ENCODE measurements at places on chromosomes 13 and 19.

DNA sequence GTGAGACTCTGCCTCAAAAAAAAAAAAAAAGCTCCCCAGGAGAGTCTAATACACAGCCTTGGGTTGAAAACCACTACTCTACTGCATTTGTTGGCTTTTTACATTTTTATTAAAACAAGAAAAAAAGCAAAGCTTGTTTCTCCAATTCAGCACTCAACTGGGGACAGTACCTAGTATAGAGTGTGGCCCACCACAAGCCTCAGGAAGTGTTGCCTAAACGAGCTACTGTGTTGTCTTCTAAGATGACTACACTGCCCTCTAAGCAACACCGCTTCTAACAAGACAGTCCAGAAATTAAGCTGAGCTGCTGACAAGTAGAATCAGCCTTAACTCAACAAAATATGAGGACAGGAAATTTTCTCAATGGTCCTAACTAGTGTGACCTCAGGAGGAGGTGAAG lies 522.2 kb downstream of the FGF9 start:
- no peak for DNase-seq

DNA sequence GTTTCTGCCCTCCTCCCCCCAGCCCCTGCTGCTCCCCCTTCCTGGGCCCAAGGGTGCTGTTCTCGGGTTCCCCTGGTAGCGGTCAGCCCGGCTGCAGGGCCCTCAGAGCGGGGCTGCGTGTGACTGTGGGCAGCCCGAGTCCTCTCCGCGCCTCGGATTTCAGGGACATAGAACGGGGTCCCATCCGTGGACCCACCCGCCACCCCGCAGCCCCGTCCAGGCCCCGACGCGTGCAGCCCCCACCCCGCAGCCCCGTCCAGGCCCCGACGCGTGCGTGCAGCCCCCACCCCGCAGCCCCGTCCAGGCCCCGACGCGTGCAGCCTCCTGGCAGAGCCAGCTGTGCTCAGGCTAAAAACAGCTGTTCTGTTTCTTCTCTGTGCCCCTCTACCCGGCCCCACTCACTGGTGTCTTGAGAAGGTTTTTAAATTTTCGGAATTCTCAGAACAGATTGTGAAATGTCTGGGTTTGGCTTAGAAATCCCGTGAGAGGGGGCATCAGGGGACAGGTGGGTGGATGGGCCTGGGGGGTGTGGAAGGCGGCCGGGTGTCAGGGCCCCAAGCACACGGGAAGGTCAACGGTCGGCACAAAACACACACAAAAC lies 5.5 kb upstream of the PRTN3 start:
- DNase-seq = no peak

GRCh38 chr19:55241143-55241934 lies 12.8 kb upstream of the TMEM86B start:
- DNase-seq = no peak

DNA sequence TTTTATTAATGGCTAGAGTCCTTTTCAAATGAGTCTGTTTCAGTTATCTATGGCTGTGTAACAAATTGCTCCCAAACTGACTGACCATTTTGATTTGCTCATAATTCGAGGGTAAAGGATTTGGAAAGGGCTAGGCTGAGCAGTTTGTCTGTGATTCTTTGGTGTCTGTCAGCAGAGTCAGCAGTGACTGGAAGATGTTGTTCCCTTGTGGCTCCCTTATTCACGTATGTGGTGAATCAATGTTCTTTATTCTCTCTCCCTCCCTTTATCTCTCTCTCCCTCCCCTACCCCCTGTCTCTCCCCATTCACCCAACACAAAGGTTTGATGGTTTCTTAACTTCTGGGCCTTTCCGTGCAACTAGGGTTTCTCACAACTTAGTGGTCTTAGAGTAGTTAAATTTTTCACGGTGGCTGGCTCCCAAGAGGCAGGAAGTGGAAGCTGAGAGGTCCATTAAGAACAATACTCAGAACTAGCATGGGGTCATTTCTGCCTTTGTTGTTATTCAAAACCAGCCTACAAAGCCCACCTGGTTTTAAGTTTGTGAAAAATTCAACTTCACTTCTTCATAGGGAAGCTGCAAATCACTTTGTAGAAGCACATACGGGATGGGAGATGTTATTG lies 772.5 kb upstream of the SLITRK1 start:
- no peak for DNase-seq

DNA sequence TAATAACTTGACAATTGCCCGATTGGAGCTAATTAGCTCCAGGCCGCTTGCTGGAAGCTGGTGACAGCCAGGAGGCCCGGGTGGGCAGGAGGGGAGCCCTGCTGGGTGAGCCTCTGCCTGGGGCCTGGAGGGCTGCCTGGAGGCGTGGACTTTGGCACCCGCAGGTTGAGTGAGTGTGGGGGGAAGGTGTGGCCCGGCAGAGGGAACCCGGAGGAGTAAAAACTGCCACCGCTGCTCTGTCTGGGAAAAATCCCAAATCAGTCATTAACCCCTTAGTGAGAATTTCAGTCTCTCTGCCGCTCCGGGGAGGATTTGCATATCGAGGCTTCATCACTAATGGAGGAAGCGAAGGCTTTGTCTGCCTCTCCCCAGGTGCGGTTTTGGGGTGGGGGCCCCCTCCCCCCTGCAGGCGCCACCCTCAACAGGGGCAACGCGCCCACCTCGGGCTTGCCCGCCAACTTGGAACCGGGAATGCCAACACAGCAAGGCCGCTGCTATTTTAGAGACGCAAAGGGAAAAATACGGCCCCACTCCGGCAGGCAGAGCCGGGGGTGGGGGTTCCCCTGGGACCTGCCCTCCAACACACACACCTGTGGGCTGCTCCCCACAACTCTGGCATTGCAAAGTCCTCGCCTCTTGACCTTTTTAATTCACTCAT lies 6.2 kb downstream of the EFNA2 start:
- no peak for DNase-seq

GRCh38 chr13:112569821-112570220 lies 18.1 kb downstream of the TUBGCP3 start:
- DNase-seq = no peak
